ENCODE measurements at places on chromosomes 13 and 19. TPM values are rescaled to one million over a fixed set of nuclear protein-coding genes. Genes with fewer than 3 reads are reported as not detected.

CBLC gene
- total RNA-seq, result 2.1 TPM

APOC1 gene
- total RNA-seq, result 1,996 TPM

ZNF69 gene
- total RNA-seq, result 11.8 TPM

TMPRSS9 gene
- 2.5 TPM for total RNA-seq

CYP4F11 gene
- 77.4 TPM for total RNA-seq

PRR22 gene
- 0.42 TPM for total RNA-seq

ACP7 gene
- not detected for total RNA-seq

GZMM gene
- total RNA-seq, result 1.0 TPM

RASIP1 gene
- total RNA-seq, result 5.4 TPM

NLRP11 gene
- total RNA-seq, result not detected

RFPL4A gene
- not detected for total RNA-seq

CGB7 gene
- not detected for total RNA-seq

IL11 gene
- not detected for total RNA-seq

DHDH gene
- total RNA-seq, result 1.3 TPM

CFAP97D2 gene
- total RNA-seq, result not detected

CAMSAP3 gene
- total RNA-seq, result 4.4 TPM

POSTN gene
- total RNA-seq, result 10.9 TPM

PROZ gene
- total RNA-seq, result 10.6 TPM

RSPH6A gene
- 0.08 TPM for total RNA-seq

ZNF439 gene
- 2.0 TPM for total RNA-seq

PEX11G gene
- total RNA-seq, result 7.7 TPM

TICAM1 gene
- total RNA-seq, result 2.1 TPM

C19orf81 gene
- not detected for total RNA-seq

PINLYP gene
- 0.42 TPM for total RNA-seq

ZIK1 gene
- total RNA-seq, result 1.2 TPM

WDFY2 gene
- total RNA-seq, result 5.1 TPM

KLK12 gene
- total RNA-seq, result not detected

FGF22 gene
- total RNA-seq, result not detected

PGLYRP1 gene
- 13.9 TPM for total RNA-seq

KLC3 gene
- 0.08 TPM for total RNA-seq

TUBB4A gene
- total RNA-seq, result 1.6 TPM

SPART gene
- total RNA-seq, result 15.3 TPM

SOHLH2 gene
- total RNA-seq, result 0.84 TPM

MEF2B gene
- total RNA-seq, result not detected

PTGER1 gene
- total RNA-seq, result not detected

CACNA1A gene
- total RNA-seq, result not detected

COL5A3 gene
- 1.3 TPM for total RNA-seq

RFXAP gene
- total RNA-seq, result 3.4 TPM

LRRC63 gene
- 0.84 TPM for total RNA-seq

GCDH gene
- 118 TPM for total RNA-seq

SMIM17 gene
- total RNA-seq, result not detected

LAIR1 gene
- 16.3 TPM for total RNA-seq

TMEM147 gene
- total RNA-seq, result 28.0 TPM

PLIN4 gene
- 49.1 TPM for total RNA-seq

SMIM44 gene
- not detected for total RNA-seq

SYNGR4 gene
- total RNA-seq, result not detected

IGFL4 gene
- total RNA-seq, result not detected

CSNK1A1L gene
- total RNA-seq, result not detected

CCDC61 gene
- 3.1 TPM for total RNA-seq

CYP2S1 gene
- 1.6 TPM for total RNA-seq

C1QTNF9 gene
- total RNA-seq, result not detected

ATP8A2 gene
- 0.05 TPM for total RNA-seq

PSG7 gene
- total RNA-seq, result not detected

SLC25A41 gene
- not detected for total RNA-seq
